ENCODE measurements at places on chromosomes 4 and X. TPM values are rescaled to one million over a fixed set of nuclear protein-coding genes. Genes with fewer than 3 reads are reported as not detected.

- DNase-seq: no peak
- H3K4me3 ChIP-seq: no peak overlapping the region
- H3K36me3 ChIP-seq: no peaks in the 10 kb centered on the region
- H3K27ac ChIP-seq: no peak overlapping the region
- H3K4me1 ChIP-seq: no peaks in the 10 kb centered on the region
These were observed 56.6 kb downstream of the ARHGAP6 start for GRCh38 chrX:11609109-11609508.

DNA sequence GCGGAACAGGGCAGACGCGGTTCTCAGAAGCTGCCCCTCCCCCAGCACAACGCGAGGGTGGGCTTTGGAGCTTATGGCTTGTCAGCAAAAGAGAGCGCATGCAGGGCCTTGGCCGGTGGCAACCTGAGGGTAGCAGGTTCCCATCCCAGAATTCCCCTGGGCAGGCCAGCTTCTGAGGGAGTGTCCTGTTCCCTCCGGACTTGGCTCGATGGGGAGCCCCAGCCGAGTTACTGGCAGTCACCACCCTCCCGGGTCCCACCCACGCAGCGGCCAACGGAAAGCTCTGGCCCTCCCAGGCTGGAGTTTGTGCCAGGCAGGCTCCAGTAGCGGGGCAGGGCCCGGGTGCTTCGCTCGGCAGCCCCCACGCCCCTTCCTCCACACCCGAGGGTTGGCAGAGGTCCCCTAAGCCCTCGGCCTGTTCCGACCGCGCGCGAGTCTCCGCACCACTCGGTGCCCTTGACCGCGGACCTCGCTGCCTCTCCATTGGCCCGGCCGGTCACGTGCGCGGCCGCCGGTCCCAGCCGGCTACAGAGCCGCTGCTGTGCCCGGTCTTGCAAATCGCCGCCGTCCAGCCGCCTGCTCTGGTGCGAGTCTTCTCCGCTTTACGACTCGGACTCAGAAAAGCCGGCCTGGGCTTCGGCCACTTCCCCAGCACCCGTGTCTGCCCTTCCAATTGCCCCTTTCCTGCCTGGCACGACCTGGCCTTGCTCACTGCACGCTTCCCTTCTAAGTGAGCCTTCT is 20.9 kb upstream of the MTM1 start:
- H3K36me3 ChIP-seq: no peaks in the 10 kb centered on the region
- DNase-seq: peak; percentile 75
- H3K27ac ChIP-seq: peak overlapping the region; percentile 73
- peak overlapping the region; percentile 38 for H3K4me3 ChIP-seq

DNA sequence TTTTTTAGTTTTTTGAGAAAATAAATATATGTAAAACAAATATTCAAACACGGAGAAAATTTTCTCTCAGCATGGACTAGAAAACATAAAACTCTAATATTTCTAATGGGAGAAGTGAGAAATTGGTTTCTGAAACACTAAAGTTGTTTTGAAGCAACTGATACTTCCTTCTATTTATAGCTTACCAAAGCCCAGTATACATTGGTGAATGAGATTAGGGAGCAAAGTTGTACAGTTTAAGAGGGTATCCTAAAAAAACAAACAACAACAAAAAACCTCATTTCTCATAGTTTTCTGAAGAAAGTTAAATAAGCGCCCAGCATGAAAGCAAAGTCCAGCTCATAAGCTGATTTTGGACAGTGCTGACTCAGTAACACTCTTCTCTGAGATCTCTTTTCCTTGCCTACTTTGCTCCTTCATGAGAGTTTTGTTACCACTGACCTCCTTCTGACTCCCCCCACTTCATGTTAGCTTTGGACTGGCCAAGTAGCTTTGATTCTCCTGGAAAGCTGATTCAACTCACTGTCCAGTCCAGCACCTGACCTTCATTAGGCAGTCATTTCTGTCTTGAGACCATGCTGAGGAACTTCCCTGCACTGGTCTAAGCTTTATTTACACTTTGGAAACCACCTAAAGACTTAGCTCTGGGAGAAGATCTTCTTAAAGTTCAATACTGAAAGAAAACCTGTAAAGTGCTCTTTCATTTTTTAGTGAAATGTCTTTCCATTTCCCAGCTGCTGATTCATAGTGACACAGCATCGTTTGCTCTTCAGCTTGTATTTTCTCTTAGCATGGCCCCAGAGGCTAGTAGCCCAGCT is 21.8 kb upstream of the P2RY10 start:
- H3K27me3 ChIP-seq: no peaks in the 10 kb centered on the region
- H3K4me1 ChIP-seq: no peaks in the 10 kb centered on the region
- H3K27ac ChIP-seq: no peak overlapping the region
- no peak overlapping the region for H3K4me3 ChIP-seq
- H3K36me3 ChIP-seq: no peaks in the 10 kb centered on the region
- DNase-seq: no peak

DNA sequence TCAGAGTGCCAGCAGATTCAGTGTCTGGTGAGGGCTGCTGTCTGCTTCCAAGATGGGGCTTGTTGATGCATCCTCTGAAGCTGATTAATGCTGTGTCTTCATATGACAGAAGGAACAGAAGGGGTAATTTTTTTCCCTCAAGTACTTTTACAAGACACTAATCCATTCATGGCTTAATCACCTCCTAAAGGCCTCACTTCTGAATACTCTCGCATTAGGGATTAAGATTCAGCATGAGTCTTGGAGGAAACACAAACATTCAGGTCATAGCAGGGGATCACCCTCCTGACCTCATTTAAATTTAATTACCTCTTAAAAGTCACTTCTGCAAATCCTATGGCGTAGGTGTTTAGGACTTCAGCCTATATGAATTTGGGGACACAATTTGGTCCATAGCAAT is 1145.5 kb upstream of the PCDH10 start:
- H3K4me1 ChIP-seq: no peaks in the 10 kb centered on the region
- DNase-seq: no peak
- H3K27ac ChIP-seq: no peak overlapping the region
- H3K36me3 ChIP-seq: no peaks in the 10 kb centered on the region
- H3K4me3 ChIP-seq: no peak overlapping the region
- no peaks in the 10 kb centered on the region for H3K27me3 ChIP-seq

GRCh38 chr4:150990250-150990649 is 24.8 kb downstream of the LRBA start:
- H3K4me3 ChIP-seq: no peak overlapping the region
- DNase-seq: no peak
- H3K4me1 ChIP-seq: no peaks in the 10 kb centered on the region
- H3K36me3 ChIP-seq: no peaks in the 10 kb centered on the region
- no peaks in the 10 kb centered on the region for H3K27me3 ChIP-seq
- no peak overlapping the region for H3K27ac ChIP-seq

GRCh38 chr4:128390475-128390996 is 102.9 kb upstream of the PGRMC2 start:
- H3K4me3 ChIP-seq: no peak overlapping the region
- no peaks in the 10 kb centered on the region for H3K27me3 ChIP-seq
- peak overlapping the region; percentile 41 for H3K27ac ChIP-seq
- H3K4me1 ChIP-seq: no peaks in the 10 kb centered on the region
- H3K36me3 ChIP-seq: no peaks in the 10 kb centered on the region

GRCh38 chrX:71534773-71535544 is 2.1 kb downstream of the OGT start:
- peaks cover 5% of the 10 kb centered on the region for H3K36me3 ChIP-seq
- DNase-seq: no peak
- peak overlapping the region; percentile 83 for H3K27ac ChIP-seq
- no peaks in the 10 kb centered on the region for H3K27me3 ChIP-seq

GRCh38 chr4:154542271-154542879 is 7.8 kb downstream of the PLRG1 start:
- peaks cover 97% of the 10 kb centered on the region for H3K36me3 ChIP-seq
- no peaks in the 10 kb centered on the region for H3K27me3 ChIP-seq
- no peak overlapping the region for H3K4me3 ChIP-seq
- H3K4me1 ChIP-seq: no peaks in the 10 kb centered on the region
- no peak for DNase-seq

DNA sequence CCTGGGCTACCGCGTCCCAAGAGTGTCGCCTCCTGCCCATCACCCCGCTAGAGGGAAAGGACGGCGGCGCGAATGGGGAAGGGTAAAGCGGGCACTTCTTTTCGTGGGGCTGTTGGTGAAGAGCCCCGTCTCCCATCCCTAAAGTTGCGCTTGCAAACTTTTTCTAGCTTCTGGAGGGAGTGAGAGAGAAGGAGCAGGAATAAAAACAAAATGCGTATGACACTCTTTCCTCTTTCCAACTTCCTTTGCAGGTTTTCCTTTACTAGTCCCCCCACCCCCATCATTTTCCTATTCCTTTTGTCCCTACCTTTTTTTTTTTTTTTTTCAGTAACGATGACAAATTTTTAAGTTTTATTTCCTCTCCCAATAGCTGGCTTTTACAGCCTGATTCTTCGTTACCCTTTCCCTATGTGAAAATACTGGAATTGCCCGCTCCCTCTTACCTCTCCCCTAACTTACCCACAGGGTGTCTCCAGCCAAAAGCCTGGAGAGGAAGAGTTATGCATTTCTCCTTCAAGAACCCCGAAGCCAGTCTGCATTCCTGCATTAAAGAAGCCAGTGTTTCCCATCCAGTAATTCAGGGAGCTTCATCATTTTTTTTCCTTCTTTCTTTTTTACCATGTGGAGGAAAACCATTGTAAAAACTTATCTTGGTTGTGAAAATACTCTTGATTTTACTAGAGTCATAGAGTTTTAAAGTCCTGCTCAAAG is 613 bp upstream of the ARSJ start:
- DNase-seq: no peak
- H3K36me3 ChIP-seq: no peaks in the 10 kb centered on the region
- H3K4me1 ChIP-seq: no peaks in the 10 kb centered on the region

DNA sequence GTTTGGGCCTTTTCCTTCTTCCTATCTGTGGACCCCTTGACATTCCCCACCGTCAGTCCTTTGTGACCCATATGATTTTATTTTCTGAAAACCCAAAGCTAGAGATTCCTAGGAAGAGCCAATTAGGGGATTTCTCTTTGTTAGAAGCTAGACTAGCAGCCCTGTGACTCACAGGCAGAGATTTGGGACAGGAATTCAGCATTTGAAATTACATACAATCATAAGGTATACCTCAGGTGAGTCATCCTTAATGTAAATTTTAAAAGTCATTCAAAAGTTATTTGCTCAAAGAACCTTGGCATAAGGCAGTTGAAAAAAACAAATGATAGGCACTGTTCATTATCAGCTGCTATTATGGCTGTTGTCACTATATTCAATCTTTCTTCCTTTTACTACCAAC is 40.6 kb downstream of the USP26 start:
- H3K27ac ChIP-seq: no peak overlapping the region
- no peaks in the 10 kb centered on the region for H3K27me3 ChIP-seq
- no peak for DNase-seq
- no peaks in the 10 kb centered on the region for H3K4me1 ChIP-seq
- H3K4me3 ChIP-seq: no peak overlapping the region

GRCh38 chr4:83180431-83180968 is 66.0 kb upstream of the PLAC8 start:
- no peak overlapping the region for H3K4me3 ChIP-seq
- H3K27me3 ChIP-seq: no peaks in the 10 kb centered on the region
- H3K4me1 ChIP-seq: no peaks in the 10 kb centered on the region
- H3K36me3 ChIP-seq: no peaks in the 10 kb centered on the region

EXOC1 gene
- total RNA-seq: 18.4 TPM

CC2D2A gene
- 8.0 TPM for total RNA-seq

PRDM8 gene
- total RNA-seq: 2.2 TPM

NAP1L3 gene
- 7.5 TPM for total RNA-seq

CLTRN gene
- total RNA-seq: 0.28 TPM

ESX1 gene
- total RNA-seq: not detected

MAGEA8 gene
- not detected for total RNA-seq

OPN1MW gene
- total RNA-seq: not detected

ARHGAP10 gene
- total RNA-seq: 36.1 TPM

CXCR3 gene
- total RNA-seq: not detected

RHOXF1 gene
- total RNA-seq: not detected

Data from right atrium auricular region (tissue), 2 donors.